Left renal cortex interstitium (tissue), 4 donors: ENCODE measurements at places on chromosomes 5 and 9.

- no peak for DNase-seq
Measured at GRCh38 chr5:1948663-1949191, 66.0 kb upstream of the IRX4 start.

DNA sequence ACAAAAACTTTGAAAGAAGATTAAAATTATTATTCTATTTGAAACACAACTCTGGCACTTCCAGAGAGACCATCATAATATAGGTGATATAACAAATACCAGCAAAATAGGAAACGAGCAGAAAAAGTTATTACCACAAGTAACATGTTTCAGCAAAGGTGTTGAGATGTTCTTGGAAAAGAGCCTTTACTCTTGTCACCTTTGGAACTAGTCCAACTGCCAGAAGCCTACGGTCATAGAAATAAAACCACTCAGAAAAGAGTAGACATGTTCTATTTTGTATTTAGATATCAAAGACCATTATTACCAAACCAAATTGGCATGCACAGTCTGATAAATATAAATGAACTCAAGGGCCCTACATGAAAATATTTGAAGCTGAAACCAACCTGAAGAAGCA lies 145.0 kb upstream of the DMAC1 start:
- DNase-seq = no peak

DNA sequence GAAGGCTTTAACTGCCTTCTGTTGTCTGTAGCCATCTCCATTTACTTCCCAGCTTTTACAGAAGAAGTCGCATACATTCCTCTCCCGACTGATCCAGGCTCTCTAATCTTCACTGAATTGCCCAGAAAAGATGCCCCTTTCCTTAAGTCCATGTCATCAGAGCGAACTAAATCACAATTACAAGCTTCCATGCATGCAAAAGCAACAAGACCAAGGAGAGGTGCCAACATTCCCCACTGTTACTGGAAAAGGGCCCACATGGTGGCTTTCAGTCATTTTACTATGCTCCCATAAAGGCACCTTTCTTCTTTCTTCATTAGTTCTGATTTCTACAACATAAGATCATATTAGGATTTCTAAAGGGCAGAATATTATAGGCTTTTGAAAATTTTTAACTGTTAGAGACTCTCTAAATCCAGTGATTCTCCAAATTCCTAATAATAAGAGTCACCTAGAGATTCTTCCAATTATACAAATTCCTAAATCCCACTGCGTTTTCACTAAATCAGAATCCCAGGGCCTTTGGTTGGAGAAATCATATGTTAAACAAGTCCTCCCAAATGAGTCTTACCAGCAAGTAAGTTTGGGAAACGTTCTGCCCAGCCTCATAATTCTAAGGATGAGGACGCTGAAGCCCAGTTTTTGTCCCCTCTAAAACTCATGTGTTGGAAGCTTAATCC lies 17.0 kb upstream of the ZFR start:
- no peak for DNase-seq

GRCh38 chr5:146849694-146850303 lies 28.8 kb downstream of the PPP2R2B start:
- DNase-seq = no peak

DNA sequence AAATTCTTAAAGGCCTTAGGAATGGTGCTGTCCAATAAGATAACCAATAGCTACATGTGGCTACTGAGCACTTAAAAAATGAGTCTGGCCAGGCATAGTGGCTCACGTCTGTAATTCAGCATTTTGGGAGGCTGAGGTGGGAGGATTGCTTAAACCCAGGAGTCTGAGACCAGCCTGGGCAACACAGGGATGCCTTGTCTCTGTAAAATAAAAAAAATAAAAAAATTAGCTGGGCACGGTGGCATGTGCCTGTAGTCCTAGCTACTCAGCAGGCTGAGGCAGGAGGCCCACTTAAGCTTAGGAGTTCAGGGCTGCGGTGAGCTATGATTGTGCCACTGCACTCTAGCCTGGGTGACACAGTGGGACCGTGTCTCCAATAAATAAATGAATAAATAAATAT lies 1.3 kb upstream of the SLC22A5 start:
- DNase-seq = no peak

- DNase-seq = no peak
Measured at GRCh38 chr5:96565582-96566265, 96.5 kb upstream of the CAST start.

DNA sequence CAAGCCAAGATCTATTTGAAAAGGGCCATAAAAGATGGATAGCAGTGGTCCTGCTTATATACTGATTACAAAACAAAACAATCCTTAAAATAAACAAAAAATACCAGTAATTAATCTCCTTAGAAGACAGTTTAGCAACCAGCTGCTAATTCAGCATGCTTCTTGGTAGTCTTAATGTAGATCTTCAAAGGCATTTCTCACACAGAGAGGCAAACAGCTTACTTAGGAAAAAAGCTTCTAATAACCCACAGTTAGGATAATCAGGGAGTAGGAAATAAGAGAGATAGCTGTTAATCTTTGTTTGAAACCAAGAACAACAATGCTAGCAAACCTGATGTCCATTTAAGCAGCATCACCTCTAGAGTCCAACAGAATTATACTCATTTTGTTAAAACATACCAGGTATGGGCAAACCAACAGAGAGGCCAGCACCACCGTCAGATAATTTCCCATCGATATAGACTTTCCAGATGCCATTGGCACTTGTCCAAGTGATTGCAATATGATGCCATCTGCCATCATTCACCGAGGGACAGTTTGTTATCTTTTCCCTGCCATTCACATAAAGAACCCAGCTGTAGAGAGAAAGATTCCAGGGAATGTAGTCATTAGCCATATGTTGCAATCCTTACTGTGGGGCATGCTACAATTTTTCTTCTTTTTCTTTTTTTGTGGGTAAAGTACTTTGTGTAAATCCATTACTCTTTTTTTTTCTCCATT lies 105.6 kb upstream of the TXNDC8 start:
- DNase-seq = no peak

DNA sequence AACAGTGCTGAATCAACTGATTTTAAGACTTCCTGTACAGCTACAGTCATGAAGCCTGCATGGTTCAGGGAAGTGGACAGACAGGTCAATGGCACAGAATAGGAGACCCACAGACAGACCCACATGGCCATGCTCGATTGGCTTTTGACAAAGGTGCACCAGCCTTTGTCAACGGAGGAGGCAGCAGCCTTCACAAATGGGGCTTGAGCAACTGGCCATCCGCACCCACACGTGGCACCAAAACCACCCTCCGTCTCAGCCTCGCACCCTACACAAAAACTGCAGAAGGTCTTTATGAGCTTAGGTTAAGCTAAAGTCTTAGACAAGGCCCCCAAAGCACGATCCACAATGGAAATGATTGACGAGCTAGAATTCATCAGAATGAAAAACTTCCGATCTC lies 59.5 kb upstream of the UBAC1 start:
- DNase-seq = no peak

DNA sequence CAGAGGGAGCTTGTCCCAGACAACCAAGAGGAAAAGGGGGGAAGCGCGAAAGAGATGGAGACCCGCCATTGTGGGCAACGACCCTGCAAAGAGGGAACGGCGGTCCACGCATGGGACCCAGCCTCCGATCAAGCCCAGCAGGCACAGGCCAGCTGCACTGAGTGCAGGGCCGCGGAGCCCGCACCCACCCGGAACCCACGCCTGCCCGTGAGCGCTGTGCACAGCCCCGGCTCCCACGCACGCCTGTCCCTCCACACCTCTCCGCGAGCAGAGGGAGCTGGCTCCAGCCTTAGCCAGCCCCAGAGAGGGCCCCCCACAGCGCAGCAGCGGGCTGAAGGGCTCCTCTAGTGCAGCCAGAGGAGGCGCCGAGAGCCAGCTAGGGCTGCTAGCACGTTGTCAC lies 416.5 kb downstream of the DMRTA1 start:
- no peak for DNase-seq

GRCh38 chr5:127577458-127577857 lies 60.0 kb downstream of the PRRC1 start:
- DNase-seq = no peak

- no peak for DNase-seq
Measured at GRCh38 chr5:97838214-97838613, 655.2 kb upstream of the RIOK2 start.

GRCh38 chr9:137333016-137333671 lies 31.1 kb upstream of the NRARP start:
- no peak for DNase-seq

GRCh38 chr9:2615497-2615896 lies 6.1 kb upstream of the VLDLR start:
- peak; percentile 43 for DNase-seq

GRCh38 chr9:15522130-15522755 lies 11.5 kb upstream of the PSIP1 start:
- DNase-seq = no peak

DNA sequence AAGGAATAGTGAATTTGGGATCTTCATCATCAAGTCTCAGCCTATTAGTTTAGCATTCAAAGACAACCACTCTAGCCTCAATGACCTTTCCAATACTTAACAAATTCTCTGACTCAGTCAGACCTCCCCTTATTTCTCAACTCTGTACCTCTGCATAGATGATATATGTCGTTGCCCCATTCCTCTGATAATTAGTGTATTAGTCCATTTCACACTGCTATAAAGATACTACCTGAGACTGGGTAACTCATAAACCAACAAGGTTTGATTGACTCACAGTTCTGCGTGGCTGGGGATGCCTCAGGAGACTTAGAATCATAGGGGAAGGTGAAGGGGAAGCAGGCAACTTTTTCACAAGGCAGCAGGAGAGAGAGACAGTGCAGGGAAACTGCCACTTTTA lies 8.9 kb downstream of the MRPL22 start:
- no peak for DNase-seq

- no peak for DNase-seq
Measured at GRCh38 chr5:122759241-122760070, 15.4 kb upstream of the SNX2 start.

- no peak for DNase-seq
Measured at GRCh38 chr9:97830884-97831829, 21.9 kb upstream of the FOXE1 start.

DNA sequence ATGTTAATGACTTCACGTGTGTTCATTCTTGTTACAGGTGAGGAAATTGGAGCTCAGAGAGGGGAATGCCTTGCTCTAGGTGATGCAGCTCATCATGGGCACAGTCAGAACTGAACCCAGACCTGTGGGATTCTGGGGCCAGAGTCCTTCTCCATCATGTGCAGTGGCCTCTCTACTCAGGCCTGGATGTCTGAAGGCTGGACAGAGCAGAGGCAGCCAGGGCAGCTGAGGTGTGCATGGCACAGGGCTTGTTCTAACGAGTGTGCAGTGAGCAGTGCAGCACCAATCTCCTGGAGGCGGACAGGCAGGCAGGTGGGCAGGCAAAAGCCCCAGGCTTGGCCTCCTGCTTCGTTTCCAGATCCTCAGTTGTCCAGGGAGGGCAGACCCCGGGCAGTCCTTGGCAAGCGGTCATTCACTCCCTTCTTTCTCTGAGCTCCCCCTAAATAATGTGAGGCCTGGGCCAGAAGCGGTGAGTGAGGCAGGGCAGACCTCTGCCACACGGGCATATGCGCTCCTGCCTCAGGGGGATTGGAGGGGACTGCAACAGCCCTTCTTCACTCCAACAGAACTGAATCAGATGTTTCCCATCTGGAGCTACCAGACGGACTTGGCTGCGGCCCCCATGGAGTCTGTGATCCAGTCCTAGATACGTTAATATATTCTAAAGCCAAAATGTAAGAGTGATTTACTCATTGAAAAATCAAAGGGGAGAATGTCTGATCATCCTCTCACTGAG lies 68.7 kb upstream of the FSTL4 start:
- no peak for DNase-seq

DNA sequence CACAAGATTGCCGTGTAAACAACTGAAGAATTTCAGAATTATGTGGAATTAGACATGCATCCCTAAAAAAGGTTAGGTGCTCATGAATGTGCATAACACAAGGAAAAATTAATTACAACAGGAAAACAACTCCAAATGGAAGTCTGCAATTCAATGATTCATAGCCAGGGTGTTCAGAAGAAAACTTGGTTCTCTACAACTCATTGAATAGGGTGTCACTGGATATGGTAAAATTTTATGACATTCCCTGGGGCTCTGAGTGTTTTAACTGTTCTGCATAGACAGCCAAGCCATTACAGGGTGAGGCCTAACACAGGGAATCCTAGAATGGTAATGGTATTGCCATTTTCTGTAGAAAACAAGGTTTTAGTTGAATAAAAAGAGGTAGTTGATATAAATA lies 24.4 kb upstream of the ZSWIM6 start:
- no peak for DNase-seq

GRCh38 chr5:115932991-115933390 lies 29.3 kb upstream of the LVRN start:
- DNase-seq = no peak

DNA sequence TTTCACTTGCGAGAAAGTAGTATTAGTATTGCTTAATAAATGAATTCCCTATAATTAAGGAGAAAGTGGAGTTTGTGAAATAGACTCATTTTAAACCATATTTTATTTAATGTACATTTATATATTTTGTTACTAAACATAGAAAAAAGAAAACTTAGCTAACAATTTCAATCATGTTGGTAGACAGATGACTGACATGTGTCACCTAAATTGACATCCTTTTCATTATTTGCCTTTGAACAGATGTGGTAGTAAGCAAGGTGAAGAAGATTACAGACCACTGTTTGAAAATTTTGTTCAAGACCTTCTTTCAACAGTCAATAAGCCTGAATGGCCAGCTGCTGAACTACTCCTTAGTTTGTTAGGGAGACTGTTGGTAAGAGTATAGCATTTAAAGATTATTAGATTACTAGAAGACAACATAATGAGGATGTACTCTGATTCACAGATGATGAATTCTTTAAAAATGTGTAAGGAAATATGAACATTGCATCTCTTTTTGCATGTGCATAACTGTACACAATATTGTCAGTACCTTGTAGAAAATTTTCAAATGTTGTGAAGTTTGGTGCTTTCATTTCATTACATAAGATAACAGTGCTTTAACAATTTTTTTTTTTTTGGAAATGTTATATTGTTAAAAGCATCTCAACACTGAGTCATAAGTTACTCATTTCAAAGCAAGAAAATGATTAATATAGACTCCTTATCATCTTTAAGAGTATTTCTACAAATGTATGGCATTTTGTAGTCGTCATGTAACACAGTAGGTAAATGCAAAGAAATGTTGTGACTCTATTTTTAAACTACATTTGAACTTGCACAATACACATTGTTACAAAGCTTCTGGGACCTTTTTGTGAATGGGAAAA lies 139.5 kb downstream of the NIPBL start:
- DNase-seq = no peak

GRCh38 chr9:136696502-136696901 lies 9.2 kb upstream of the AGPAT2 start:
- DNase-seq = no peak

DNA sequence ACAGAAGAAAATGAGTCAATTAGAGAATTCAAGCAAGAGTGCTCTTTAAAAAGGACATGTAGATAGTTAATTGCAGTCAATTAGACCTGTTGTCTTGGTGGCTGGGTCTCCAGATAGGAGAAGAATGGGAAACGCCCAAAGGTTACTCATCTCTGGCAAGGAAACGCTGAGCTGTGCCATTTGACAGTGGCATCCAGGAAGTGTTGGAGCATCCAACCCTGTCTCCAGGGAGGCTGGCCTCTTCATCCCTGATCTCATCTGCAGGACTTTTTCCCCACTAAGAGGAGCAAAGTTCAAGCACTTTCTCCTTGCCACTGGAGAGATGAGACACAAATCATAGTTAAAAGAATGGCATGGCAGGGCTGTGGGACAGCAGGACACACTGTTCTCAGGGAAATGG lies 111.7 kb upstream of the MSX2 start:
- no peak for DNase-seq

- DNase-seq = no peak
Measured at GRCh38 chr5:68290260-68290674, 74.7 kb downstream of the PIK3R1 start.

- DNase-seq = no peak
Measured at GRCh38 chr9:92512622-92513021, 23.2 kb downstream of the ECM2 start.

- DNase-seq = no peak
Measured at GRCh38 chr5:114734238-114734637, 372.4 kb downstream of the KCNN2 start.
